ENCODE measurements at places on chromosomes 3 and 15. TPM values are rescaled to one million over a fixed set of nuclear protein-coding genes. Genes with fewer than 3 reads are reported as not detected.

Gene IL5RA
- polyA plus RNA-seq: not detected

Gene RAB27A
- polyA plus RNA-seq: 25.4 TPM

Gene IL17RE
- not detected for polyA plus RNA-seq

Gene SLC6A1
- polyA plus RNA-seq: not detected

Gene AZI2
- polyA plus RNA-seq: 39.2 TPM

Gene BOC
- polyA plus RNA-seq: not detected

All from naive thymus-derived CD4-positive, alpha-beta T cell (primary cell).